Suppressor macrophage (primary cell): ENCODE measurements at places on chromosomes 7 and 10.
A peak's percentile ranks its signal among the peaks of the same experiment; 100 is the strongest.

DNA sequence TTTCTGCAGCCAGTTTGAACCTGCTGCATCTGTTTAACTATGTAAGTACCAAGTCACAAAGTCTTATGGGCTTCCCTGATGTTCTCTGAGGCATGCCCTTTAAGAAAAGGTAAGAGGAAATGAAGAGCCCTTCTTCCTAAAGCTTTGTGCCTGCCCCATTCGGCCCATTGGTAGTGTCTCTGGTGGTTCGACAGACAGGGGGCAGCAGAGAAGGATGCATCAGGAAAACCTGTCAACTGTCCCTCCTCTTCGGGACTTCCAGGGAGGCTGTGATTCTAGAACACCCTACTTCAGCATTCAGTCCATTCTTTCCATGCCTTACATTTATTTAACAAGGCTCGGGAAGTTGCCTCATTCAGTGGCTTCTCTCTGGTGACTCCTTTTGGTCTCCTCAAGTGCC lies 1.9 kb upstream of the SFRP4 start:
- DNase-seq: no peak

GRCh38 chr10:79375321-79376077 lies 28.2 kb downstream of the PPIF start:
- DNase-seq: no peak

DNA sequence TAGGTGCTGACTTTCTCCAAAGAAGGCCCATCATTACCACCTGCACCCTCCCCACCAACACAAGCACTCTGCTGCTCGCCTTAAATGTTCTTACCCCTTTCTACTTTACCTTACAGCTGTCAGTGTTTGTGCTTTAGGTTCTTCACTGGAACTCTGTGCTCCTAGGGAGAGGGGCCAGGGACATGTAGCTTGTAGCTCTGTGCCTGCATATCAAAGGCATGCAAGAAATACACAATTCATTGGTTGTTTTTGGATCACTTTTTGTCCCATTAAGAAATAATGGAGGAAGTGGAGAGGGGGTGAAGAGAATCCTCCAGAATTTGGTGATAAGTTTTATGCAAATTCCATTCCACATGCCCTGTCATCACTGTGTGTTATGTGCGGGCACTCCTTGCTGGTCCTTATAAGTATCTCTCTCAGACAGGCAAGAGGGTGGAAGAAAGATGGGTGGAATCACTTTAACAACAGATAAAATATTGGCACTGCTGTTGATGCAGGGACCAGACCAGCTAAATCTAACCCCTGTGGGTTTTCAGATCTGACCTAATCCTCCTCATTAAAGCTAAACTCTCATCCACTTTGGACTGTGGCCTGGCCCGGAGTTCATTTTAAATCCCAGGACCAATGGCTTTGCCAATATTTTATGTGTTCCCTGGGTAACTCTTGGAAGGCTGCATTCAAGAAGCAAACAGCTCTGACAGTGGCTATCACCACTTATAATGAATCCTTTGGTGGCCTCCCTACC lies 375.8 kb upstream of the NFE2L3 start:
- DNase-seq: no peak

- DNase-seq: no peak
These were observed 552 bp downstream of the SLC25A16 start for GRCh38 chr10:68526634-68527307.

DNA sequence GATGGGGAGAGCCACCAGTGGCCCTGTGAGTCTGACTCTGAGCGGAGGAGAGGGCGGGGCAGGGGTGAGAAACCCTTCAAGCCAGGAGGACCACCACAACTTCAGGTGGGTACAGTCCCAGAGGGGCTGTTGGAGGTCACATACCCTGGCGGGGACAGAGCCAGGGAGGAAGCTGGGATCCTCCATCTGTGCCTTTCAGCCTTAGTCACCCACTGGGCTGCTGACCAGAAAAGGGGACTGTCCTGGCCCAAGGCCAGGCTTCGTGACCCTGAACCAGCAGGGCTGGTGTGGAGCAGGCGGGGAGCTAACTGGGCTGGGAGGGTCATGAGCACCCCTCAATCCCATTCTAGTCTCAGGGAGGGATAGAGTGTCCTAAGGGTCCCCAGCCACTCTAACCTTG lies 1.5 kb upstream of the CALHM3 start:
- no peak for DNase-seq

- DNase-seq: no peak
These were observed 26.5 kb downstream of the SKIDA1 start for GRCh38 chr10:21498986-21499385.

DNA sequence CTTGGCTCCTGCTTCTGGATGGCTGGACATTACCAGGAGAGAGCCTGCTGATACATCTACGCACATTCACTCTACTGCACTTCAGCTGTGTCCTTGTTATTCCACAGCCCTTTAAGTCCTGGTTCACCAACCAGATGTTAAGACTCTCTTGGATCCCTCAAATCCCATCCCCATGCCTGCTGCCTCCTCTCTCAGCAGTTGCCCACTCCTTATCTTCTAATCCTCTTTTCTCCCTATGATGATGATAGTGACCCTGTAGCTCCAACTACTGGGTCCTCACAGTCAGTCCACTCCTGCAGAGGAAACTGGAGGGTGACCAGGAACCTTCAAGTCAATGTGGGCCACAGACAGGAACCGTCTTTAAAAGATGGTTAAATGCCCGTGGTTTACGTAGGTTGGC lies 96.3 kb upstream of the PDCD4 start:
- DNase-seq: no peak

DNA sequence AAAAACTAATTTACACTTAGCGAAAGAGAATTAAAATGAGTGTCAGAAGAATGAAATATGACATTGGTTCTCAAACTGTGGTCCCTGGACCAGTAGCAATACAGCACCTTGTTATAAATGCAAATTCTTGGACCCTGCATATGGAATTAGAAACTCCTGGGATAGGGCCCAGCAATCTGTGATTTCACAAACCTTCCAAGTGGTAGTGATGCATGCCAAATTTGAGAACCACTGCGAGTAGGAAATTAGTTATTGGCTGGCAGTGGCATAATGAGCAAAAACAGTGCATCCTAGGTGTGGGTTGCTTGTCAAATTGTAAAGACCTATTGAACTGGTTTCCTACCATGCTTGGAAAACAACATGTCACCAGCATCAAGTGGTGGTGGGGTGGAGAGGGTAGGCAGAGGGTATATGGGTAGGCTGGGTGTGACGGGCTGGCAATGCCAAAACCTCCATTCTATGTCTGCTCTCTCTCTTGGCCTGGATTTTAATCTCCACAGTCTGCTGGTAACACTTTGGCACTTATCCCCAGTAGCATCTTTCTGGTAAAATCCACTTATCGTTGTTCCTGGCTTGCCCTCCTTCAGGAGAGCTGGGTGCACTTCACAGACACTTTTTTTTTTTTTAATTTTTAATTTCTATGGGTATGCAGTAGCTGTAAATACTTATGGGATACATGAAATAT lies 50.0 kb downstream of the ZNF22 start:
- no peak for DNase-seq

DNA sequence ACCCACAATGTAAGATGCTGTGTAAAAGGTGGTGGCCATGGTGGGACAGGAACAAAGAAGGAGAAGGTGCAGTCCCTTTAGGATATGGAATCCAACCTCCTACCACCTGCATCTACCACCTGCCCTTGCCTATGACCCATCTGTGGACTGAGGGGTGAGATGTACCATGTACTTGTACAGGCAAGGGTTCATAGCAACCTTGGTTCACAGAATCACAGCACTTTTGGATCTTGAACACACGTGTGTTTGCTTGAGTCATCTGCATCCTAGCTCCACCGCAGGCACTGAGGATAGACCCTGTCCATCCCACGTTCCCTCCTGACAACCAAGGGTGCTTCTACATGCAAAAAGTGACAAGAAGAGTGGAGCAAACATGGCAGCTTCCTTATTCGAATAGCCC lies 162.3 kb downstream of the GFRA1 start:
- no peak for DNase-seq

DNA sequence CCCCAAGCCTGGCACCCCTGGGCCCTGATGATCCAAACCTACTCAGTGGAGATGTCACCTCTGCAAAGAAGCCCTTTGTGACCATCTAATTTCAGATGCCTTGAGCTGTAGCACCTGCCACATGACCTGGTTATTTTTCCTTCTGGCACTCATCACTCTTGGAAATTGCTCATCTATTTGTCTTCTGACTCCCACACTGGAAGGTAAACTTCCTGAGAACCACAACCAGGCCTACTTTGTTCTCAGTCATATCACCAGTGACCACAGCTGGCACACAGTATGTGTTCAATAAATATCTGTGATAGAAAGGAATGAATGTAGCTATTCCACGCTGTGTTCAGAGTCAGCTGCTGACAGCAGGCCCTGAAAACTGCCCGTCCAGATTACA lies 97.1 kb downstream of the SH3PXD2A start:
- no peak for DNase-seq

- DNase-seq: no peak
These were observed 121.6 kb downstream of the MTPAP start for GRCh38 chr10:30227481-30227880.

- DNase-seq: peak; percentile 68
These were observed 12.3 kb downstream of the KLF14 start for GRCh38 chr7:130721486-130722277.

- no peak for DNase-seq
These were observed 341.7 kb upstream of the SEMA3D start for GRCh38 chr7:85528581-85528980.

- DNase-seq: peak; percentile 56
These were observed at the start of gene DOCK1 for GRCh38 chr10:126904818-126905701. TSS of gene DOCK1 (plus strand) at chr10:126905428. CDS start at chr10:126905518, 90 bp downstream.

- no peak for DNase-seq
These were observed 59.8 kb upstream of the OPN4 start for GRCh38 chr10:86594535-86594934.

DNA sequence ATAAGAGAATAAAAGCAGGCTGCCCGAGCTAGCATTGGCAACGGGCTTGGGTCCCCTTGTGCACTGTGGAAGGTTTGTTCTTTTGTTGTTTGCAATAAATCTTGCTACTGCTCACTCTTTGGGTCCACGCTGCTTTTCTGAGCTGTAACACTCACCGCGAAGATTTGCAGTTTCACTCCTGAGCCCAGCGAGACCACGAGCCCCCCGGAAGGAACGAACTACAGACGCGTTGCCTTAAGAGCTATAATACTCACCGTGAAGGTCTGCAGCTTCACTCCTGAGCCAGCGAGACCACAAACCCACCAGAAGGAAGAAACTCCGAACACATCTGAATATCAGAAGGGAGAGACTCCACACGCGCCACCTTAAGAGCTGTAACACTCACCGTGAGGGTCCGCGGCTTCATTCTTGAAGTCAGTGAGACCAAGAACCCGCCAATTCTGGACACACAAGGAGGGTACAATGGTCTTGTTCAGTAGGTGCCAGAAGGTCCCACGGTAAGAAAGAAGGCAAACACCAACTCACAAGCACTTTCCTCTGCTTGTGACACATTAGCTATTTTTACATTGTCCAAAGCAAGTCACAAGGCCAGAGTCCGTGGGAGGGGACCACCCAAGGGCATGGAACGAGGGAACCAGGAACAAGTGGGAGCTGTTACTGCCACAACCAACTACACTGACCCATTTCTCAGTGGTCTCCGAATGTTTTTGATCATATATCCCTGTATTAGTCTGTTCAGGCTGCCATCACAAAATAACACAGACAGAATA lies 29.2 kb upstream of the CACUL1 start:
- peak; percentile 72 for DNase-seq

DNA sequence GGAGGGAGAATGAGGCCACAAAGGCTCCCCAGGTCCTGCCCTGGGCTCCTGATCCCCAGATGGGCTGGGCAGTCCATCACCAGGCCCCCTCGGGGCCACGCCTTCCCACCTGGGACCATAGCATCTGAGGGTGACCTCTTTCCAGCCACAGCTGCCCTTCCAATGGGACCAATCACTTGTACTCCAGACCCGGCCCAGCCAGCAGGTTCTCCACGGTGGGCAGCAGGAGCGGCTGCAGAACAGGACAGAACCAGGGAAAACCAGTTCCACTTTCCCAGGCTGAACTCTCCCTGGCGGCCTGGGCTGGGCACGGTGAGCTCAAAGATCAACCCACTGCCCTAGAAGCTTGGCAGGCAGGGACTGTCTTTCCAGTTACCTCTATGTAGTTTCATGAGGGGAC lies 257.6 kb downstream of the MAD1L1 start:
- no peak for DNase-seq

GRCh38 chr7:3371601-3372000 lies 70.5 kb downstream of the SDK1 start:
- no peak for DNase-seq

DNA sequence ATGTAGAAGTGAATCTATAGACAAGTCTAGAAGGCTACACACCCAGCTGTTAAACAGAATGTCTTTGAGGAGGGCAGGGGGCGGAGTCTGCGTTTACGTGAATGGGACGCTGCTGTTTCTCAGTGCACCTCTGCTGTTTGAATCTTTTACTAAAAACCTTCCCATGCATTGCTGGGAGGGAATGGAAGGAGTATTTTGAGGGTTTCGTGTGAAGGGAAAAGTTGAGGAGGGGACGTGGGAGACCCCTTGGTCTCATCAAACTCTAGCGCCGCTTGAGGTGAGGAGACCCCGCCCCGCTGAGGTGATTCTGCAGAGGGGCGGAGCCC lies 492 bp upstream of the VCL start:
- DNase-seq: no peak

DNA sequence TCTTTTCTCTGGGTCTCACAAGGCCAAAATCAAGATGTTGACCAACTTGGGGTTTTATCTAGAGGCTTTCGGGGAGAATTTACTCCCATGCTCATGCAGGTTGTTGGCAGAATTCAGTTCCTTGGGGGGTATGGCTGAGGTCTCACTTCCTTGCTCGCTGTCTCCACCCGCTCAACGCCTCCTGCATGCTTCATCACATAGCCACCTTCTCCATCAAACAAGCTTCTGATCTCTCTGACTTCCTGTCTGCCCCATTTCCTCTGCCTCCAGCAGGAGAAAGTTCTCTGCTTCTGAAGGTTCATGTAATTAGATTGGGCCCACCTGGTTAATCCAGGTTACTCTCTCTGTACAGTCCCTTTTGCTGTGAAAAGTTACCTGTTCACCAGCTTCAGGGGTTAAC lies 179.1 kb upstream of the FZD1 start:
- no peak for DNase-seq

DNA sequence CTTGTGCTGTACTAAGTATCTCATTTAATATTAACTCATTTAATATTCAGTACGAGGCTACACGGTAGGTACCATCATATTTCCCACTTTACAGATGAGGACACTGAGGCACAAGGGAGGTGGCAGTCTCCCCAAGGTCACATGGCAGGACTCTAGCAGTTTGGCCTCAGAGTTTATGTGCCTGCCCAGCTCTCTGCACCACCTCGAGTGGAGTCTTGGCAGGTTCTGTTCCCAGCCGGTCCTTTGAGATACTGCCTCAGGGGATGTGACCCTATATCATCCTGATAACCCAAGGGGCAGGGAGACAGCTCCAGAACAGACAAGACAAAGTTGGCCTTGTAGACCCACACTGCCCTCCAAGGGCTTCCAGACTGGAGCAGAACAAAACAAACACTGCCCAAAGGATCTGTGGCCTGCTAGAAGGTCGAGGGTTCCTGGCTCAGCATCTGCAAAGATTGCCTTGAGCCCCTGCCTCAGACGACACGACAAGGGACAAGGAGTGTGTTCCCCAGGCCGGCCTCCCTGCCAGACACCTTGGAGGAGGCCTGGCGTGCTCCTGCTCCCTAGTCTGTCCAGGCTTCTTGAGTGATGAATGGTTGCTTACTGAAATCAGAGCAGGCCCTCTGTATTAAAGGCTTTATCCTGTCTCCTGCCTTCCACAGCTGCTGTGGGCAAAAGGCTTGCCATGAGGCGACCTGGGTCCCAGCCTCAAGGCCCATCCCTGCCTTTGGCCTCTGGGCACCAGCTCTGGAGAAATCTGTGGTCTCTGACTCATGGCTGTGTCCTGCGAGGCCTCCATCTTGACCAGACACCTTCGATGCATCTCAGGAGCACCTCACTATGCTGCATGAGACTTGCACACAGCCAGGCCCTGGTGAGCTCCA lies 3.9 kb upstream of the PWWP2B start:
- DNase-seq: no peak
